Femur (tissue), 1 donor: ENCODE measurements at places on chromosomes 7 and 10.

- no peak for DNase-seq
Observed at GRCh38 chr10:102468683-102469082, 17.3 kb upstream of the C10orf95 start.

DNA sequence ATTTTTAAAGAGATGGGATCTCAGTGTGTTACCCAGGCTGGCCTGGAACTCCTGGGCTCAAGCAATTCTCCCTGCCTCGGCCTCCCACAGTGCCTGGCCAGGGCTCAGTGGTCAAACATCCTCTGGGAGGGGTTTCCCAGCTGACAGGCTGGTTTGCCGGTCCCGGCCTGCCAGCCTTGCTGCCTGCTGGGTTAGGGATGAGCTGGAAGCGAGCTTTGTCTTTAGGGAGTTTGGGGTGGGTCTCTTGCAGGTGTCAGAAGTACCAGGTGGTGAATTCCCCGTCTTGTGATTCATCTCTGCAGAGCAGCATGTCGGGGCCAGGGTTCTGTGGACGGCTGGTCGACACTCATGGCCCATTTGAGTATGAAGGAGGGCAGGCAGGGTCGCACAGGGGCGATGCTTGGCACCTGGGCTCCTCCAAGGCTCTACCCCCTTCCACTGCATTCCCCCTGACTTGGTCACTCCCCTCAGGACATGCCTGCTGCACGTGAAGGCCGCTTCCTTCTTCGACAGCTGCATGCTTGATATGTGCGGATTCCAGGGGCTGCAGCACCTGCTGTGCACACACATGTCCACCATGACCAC is 30.3 kb downstream of the ZAN start:
- DNase-seq = no peak

GRCh38 chr10:47182934-47183703 is 116.9 kb upstream of the GDF10 start:
- no peak for DNase-seq

DNA sequence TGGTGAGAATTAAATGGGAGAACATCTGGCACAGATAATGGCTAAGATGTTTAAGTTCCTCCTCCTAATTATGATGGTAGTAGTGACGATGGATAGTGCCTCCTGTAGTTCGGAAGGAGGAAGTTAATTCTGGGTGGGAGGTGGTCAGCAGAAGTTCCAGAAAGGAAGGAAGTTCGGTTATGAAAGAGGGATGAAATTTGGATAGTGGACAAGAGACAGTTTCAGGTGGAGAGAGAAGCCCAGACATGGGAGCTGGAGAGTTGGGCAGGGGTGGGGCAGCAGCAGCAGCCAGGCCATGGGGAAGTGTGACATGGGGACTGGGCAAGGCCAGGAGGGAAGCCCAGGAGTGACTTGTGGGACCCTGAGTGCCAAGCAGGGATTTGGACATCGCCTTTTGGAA is 99.5 kb downstream of the CCNY start:
- no peak for DNase-seq

GRCh38 chr10:44263771-44264170 is 121.1 kb downstream of the CXCL12 start:
- no peak for DNase-seq

- DNase-seq = no peak
Observed at GRCh38 chr7:79513261-79513660, 59.8 kb upstream of the MAGI2 start.

DNA sequence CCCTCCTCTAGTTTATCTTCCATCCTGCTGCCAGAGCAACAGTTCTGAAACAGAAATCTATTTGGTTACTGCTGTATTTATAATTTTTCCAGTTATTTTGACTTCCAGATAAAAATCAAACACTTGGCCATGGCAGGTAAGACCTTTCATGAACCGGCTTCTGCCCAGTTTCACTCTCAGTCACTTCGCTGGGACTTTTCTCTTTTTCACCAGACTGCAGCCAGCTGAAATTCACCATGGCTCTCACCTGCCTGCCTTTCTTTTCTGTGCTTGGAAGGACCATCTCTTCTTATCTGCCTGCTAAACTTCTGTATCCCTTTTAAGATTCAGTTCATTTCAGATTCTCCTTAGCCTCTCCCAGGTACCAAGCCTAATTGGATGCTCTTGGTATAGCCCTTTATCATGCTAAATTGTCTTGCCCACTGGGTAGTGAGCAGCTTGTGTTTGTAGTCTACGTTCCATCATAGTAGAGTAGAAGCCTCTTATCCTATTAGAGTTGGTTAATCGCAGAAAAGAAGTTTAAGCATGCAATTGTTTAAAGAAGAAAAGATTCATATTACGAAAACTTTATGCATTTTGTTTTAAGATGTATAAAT is 71.7 kb downstream of the TAF3 start:
- no peak for DNase-seq

DNA sequence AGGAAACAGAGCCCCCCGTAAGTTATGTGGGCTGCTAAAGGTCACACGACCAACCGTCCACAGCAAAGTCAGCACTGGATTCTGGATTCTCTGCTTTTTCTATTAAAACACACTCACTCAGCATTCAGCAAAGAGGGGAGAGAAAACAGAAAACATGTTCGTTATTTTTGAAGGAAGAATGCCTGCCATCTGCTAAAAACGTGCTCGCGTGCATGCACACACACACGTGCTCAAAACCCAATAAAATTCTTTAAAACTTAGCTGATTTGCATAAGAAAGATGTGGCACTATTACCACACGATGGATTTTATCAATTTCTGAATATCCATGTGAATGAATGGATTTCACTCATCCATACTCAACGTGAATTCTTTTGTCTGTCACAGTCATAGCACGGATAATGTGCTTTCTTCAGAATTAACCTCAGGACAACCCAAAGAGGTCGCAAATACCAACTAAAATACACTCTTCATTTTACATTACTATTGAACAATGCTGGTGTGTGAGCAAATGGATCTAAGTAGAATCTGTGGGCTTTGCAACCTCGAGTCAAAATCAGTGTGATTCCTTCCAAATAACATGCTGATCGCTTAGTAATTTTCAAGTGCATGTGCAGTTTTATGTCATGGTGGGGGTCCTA is 40.8 kb downstream of the NRP1 start:
- no peak for DNase-seq

- DNase-seq = no peak
Observed at GRCh38 chr10:77932016-77932715, 5.6 kb upstream of the DLG5 start.

DNA sequence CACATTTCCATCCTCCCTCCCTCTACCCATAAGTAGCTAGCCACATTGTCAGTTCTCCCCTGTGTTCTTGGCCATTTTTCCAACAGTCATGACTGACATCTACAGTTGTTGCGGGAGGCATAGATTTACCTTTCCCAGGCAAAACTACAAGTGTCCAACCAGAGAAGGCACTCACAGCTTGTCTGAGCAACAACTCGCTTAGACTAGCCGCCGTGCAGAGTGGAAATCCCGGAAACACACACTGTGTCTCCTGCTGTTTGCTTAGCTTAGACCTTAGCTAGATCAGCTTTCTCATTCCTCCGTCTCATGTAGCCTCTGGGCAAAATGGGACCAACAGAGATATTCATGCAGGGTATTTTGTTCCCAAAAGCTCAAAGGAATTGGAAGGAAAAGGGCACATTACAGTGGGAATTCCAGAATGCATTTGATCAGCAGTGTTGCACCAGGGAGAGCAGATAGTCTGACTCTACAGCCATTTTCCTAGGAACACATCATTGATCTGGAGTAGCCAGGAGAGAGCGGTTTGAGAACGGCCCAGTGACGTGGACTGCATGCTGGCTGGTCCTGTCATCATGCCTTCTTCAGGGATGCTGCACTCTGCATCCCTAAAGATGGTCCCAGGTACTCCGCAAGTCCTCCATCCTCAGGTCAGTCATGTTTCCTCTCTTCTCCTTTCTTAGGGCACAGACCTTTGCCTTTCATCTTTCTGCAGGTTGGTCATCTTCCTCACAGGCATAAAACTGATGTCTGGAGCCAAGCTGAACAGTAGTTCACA is 89.4 kb downstream of the C10orf90 start:
- no peak for DNase-seq

DNA sequence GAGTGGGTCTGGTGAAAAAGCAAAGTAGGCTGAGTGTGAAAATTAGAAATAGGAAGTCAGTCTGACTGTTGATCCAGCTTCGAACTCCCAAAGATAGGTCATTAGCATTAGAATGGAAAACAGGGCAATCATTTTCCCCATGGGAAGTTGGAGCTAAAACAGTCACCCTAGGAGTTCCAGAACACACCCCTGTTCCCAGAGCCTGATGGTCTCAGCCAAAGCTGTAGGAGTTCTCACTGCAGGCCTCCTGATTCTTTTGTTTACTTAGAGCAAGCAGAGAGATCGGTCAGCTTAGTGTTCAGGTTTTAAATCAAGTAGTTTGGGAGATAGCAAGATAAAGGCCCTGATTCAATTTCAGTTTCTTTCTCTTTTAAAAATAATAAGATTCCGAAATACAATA is 28.8 kb upstream of the JCAD start:
- no peak for DNase-seq

- no peak for DNase-seq
Observed at GRCh38 chr7:102849079-102849478, 63.7 kb upstream of the LRRC17 start.
